ENCODE measurements at places on chromosomes 4 and X.

DNA sequence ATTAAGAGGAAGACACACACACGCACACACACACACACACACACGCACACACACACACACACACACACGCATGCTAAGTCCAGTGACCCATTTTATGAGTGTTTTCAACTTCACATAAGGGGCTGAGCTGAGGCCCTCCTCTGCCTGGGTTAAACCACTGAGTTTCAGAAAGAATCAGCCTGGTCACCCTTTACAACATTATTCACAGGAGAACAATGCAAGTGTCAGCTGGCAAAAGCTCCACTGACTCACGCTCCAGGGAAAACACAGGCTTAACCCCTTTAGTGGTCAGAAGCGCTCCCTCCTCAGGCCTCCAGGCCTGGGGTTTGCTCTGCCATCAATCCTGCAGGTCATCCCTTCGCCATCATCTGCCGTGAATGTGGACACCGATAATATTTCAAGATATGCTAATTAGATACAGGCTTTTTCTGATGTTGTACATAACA, 46.9 kb downstream of the ACOX3 start:
- DNase-seq, result no peak

- no peak for DNase-seq
Observed at GRCh38 chr4:185582651-185583400, 47.5 kb upstream of the PDLIM3 start.

DNA sequence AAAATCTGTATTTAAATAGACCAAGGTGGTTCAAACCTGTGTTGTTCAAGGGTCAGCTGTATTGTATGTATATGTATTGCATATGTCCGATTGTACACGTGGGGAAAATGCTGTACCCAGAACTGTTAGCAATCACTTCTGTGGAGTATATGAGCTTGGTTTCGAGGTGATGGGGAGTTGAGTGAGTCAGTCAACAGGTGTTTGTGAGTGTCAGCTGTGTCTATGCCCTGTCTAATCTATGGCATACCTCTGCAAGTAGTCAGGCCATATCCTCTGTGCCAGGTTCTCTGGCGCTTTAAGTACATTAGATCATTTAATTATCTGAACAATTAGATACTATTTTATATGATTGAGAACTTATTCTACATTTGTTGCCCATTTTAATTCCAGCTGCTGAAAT, 7.4 kb downstream of the ZRSR2 start:
- DNase-seq, result no peak

GRCh38 chr4:182203872-182204411, 39.3 kb upstream of the TENM3 start:
- DNase-seq, result no peak

- DNase-seq, result no peak
Observed at GRCh38 chrX:2618516-2618915, 72.6 kb upstream of the CD99 start.

DNA sequence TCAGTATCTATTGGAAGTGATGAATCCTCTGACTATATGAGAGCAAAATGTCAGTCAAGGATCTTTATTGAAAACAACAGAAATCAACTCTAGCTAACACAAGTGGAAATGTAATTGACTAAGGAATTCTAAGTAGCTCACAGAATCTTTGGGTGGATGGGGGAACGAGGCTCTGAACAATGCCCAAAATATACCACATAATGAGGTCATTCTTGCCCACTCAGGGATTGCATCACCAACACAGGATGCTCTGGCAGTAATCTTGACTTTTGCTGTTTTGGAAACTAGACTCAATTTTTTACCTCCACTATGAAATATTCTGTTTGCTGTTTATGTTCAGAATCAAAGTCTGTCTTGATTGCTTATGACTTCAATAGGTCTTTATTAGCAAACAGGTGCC, 127.4 kb upstream of the UNC5C start:
- DNase-seq, result no peak

DNA sequence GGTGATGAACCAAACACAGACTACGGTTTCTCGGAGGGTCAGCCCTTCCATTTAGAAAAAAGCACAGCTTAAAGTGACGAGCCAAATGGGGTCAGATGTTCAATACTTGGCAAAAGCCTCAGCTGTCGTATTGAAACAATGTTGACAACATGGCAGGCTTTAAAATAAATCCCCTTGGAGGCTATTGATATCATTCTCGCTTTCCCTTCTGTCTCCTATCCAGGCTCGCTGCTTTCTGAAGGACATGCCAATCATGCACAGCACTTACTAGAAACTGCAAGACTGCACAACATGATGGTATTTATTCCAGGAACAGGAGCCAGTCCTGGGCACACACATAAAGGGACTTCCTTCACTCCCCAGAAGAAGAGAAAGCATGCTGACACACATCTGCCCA, 137.9 kb downstream of the SLC7A11 start:
- no peak for DNase-seq
